ENCODE measurements at places on chromosomes 13 and 19.

- no peak for DNase-seq
Measured at GRCh38 chr19:31538879-31539278, 189.6 kb upstream of the TSHZ3 start.

DNA sequence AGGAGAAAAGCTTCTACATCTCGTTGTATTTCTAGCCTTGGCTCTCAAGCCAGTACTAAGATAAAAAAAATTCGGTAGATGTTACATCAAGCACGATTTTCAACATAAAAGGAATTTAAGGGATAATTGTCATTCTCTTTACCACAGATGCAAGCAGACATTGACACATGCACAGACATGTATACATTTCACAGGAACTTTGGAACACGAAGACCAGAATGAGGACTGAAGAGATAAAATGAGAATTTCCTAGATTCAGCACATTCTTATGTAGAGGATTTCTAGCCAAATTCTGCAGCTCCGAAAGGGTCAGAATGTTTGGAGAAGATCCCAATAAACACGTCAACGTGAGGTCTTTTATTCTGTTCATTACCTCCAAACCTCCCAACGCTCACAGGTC lies 284.5 kb upstream of the ARGLU1 start:
- DNase-seq = no peak

GRCh38 chr19:10141479-10141878 lies 21.8 kb upstream of the EIF3G start:
- DNase-seq = no peak

DNA sequence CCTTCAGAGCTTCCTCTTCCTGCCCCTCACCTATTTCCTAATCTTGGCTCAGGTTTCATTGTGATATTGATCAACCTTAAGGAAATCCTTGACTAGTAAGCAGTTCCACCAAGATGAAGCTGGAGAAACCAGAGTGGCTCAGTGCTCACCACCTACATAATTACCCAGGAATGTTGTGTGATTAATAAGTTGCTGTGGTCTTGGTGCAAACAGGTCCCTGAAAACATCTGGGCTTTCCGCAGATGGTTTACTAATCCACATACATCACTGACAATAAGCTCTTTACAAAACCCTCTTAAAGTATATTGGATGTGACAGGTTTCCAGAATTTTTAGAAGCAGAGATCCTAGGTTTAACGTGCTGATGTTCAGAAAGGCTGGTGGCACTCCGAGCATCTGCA lies 8.6 kb upstream of the SERP2 start:
- DNase-seq = peak; percentile 81

- DNase-seq = no peak
Measured at GRCh38 chr13:97318532-97318931, 96.4 kb downstream of the MBNL2 start.
